ENCODE measurements at places on chromosomes 1 and 21. TPM values are rescaled to one million over a fixed set of nuclear protein-coding genes. Genes with fewer than 3 reads are reported as not detected.

SH3GLB1 gene
- total RNA-seq = 41.4 TPM

PTGER3 gene
- 0.07 TPM for total RNA-seq

CRYAA gene
- not detected for total RNA-seq

URB1 gene
- 38.8 TPM for total RNA-seq

PPCS gene
- 29.8 TPM for total RNA-seq

LIN28A gene
- total RNA-seq = not detected

GPATCH3 gene
- 11.2 TPM for total RNA-seq

RNASEL gene
- total RNA-seq = 3.5 TPM

FCGR3A gene
- total RNA-seq = not detected

DMRTA2 gene
- not detected for total RNA-seq

GRCh38 chr1:101112051-101112780 lies 86.6 kb upstream of the DPH5 start:
- DNase-seq = no peak

DNA sequence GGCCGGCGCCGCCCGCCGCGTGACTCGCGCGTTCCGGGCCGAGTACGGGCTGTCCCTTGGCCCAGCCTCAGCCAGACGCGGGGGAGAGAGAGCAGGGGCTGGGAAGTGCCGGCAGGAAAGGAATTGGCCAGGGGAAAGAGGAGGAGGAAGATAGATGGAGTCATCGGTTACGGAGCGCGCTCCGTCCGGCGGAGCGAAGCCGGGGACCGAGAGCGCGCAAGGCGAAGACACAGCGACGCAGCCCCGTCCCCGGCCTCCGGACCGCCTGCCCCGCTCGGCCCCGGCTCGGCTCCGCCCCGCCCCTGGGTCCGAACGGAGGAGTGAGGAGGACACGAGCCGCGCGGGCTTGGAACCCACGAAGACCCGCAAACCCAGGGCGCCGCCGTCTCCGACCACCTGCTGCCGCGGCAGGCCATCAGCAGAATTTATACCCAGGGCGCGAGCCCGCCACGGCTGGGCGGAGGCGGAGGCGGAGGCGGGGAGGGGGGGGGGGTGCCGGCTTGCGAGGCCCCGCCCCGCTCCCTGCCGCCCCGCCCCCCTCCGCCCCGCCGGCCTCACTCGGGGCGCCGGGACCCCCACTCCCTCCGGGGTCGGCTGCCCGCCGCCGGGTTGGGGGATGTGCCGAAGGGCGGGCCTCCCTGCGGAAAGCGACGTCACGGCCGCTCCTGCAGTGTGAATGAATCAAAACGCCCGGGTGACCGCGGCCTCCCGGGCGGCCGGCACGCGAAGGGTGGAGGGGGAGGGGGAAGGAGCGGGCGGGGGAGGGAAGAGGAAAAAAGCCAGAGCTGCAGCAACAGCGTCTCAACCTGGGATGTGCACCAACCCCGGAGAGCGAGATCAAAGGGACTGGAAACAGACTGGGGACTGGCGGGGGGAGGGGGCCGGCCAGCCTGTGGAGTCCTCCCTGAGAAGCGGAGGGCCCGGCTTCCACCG lies at the start of gene LHX4:
Gene LHX4 (plus strand): TSS at position 782 of the 933 bp plus-strand sequence. CDS start 266 bp downstream, outside the sequence.
- DNase-seq = peak; percentile 59

- DNase-seq = peak; percentile 27
Observed at GRCh38 chr1:115299266-115299665, 38.8 kb downstream of the NGF start.

- DNase-seq = no peak
Observed at GRCh38 chr21:41671212-41671762, 95.6 kb downstream of the RIPK4 start.

DNA sequence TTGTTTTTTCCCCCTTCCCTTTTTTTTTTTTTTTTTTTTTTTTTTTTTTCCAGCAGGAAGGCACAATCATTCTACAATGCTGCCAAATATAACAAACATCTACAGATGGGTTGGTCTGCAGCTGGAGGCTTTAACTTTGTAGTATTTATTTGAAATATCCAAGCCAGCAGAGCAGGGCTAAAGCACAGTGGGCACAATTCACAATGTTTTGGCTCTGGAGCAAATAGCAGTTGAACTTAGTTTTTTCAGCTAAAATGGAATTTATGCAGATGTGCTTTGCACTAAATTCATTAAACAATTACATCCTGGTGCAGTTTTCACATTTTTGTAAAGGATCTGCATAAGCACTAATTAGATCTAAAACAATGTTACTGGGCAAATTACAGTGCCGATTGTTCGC lies 39.8 kb upstream of the ZBTB18 start:
- DNase-seq = no peak

GRCh38 chr21:15968776-15969310 lies 239.1 kb downstream of the USP25 start:
- DNase-seq = no peak

- DNase-seq = no peak
Observed at GRCh38 chr1:206695733-206696132, 11.0 kb downstream of the MAPKAPK2 start.

- no peak for DNase-seq
Observed at GRCh38 chr1:201702936-201703335, 126.0 kb upstream of the IPO9 start.

GRCh38 chr1:204197068-204197467 lies 777 bp upstream of the KISS1 start:
- DNase-seq = no peak

GRCh38 chr1:16367968-16368890 lies 1.2 kb downstream of the SZRD1 start:
- peak; percentile 24 for DNase-seq

GRCh38 chr1:58785442-58786058 lies 1.7 kb upstream of the JUN start:
- DNase-seq = peak; percentile 77

DNA sequence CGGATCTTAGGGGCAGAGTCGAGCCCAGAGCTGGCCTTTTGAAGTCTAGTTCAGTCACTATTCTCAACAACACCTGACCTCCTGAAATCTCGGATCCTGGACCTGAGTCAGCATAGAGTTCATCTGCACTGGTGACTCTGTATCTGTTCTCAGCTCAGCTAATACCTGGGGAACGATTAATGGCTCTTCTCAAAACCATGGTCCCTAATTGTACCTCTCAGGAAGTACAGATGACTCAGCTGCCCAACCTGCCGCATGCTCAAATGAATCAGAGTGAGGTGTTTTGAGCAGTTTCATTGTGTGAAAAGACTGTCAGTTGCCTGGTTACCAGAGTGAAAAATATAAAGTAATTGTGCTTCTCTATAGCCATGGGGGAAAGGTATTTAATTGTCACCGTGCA lies 89.2 kb downstream of the SLC35F3 start:
- peak; percentile 92 for DNase-seq

DNA sequence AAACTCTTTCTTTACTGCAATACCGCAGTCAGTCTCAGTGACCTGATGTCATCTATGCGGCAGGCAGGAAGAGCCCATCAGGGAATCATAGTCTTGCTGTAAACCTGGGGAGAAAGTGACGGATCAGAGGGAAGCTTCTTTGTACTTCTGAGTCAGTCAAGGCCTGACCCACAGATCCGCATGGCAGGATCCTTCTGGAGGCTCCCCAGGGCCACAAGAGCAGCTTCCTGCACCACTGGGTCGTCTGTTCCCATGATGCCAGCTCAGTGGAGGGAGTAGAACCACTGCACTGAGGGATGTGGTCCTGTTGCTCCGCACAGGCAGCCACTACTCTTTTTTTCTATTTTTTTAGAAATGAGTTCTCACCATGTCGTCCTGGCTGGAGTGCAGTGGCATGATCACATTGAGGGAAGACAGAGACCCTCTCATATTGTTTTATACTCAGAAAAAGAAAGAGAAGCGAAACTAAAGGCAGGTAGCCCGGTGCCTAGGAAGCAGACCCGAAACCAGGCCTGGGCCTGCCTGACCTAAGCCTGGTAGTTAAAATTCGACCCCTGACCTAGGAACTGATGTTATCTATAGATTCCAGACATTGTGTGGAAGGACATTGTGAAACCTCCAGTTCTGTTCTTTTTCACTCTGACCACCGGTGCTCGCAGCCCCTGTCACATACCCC lies 6.3 kb upstream of the ERVH48-1 start:
- DNase-seq = no peak

DNA sequence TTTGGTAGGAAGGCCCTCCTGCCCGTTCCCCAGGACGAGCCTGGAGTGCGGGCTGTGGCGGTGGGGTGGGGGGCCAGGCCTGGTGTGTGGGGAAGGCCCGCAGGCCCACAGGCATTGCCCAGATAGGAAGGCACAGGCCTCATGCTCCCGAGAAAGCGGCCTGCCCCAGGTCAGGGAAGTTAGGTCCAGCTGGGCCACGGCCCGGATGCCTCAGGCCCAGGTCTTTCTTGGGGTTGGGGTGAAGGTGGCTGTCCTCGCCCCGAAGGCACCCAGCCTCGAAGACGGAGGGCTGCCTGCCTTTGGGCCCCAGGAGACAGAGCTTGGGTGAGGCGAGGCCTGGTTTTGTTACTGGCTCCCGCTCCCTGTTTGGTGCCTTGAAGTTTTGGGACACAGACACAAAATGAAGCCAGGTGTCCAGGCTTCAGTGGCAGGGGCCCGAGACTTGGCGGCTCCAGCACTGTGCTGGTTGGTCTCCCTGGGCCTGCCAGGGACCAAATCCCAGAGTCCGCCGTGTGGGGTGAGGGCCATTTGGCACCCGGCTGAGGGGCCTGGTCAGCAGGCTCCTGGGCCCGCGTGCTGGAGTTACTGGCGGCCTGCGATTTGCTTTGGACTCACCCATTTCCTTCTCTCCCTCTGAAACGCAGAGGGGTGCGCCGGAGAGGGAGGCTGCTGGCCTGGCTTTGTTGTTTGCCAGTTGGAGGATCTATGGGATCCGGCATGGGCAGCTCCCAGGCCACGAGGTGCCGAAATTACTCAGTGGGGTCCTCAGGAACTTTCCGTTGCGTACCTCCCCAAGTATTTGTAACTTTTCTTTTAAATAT lies 2.0 kb downstream of the SKI start:
- DNase-seq = peak; percentile 42

Measured in HT1080 (cell line).